ENCODE measurements at places on chromosomes 13 and 19.

DNA sequence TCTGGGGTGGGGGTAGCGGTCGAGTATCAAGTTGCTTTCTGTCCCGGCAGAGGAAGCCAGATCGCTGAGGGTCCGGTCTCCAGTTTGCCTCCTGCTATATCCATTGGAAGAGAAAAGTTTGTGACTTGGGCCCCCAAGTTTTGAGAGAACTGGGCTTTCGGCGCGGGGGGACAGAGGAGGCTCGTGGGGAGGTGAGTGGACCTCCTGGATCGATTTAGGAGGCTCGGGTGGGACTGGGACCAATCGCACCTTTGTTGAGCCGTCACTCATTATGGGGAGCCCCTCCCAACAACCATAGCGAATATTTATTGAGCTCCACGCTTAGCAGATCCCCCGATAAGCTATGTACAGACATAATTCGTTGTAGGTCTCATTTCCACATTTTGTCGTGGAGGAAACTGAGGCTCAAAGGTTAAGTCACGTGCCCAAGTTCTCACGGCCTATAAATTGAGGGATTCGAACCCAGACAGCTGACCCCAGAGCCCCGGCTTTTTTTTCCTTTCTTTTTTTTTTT is 909 bp downstream of the RFXANK start:
- DNase-seq: no peak

DNA sequence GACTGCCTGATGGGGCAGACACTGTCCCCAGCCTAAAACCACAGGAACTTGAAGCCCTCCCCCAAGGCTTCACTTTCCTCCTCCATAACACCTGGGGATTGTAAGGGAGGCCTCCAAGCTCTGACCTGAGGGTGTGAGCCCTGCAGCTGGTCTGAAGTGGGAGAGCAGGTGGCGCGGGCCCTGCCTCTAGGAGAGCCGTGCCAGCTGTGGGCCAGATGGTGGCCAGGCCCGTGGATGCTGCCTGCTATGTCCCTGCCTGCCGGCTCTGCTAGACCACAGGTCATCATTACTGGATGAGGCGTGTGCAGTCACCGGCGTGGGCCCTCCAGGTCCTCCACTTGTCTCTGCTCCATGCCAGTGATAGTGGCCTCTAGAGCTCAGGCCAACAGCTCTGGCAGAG is 3.5 kb upstream of the KLHL26 start:
- DNase-seq: no peak

DNA sequence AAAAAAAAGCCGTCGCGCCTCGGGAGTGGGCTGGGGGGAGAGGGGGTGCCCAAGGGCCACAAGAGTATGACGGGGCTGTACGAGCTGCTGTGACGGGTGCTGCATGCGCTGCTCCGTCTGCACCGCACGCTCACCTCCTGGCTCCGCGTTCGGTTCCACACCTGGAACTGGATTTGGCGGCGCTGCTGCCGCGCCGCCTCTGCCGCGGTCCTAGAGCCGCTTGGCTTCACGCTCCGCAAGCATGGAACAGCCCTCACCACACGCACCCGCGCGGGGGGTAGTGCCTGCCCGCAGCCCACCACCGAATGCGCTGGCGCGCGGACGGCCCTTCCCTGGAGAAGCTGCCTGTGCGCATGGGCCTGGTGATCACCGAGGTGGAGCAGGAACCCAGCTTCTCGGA is 18.8 kb downstream of the C1QTNF9 start:
- DNase-seq: no peak

DNA sequence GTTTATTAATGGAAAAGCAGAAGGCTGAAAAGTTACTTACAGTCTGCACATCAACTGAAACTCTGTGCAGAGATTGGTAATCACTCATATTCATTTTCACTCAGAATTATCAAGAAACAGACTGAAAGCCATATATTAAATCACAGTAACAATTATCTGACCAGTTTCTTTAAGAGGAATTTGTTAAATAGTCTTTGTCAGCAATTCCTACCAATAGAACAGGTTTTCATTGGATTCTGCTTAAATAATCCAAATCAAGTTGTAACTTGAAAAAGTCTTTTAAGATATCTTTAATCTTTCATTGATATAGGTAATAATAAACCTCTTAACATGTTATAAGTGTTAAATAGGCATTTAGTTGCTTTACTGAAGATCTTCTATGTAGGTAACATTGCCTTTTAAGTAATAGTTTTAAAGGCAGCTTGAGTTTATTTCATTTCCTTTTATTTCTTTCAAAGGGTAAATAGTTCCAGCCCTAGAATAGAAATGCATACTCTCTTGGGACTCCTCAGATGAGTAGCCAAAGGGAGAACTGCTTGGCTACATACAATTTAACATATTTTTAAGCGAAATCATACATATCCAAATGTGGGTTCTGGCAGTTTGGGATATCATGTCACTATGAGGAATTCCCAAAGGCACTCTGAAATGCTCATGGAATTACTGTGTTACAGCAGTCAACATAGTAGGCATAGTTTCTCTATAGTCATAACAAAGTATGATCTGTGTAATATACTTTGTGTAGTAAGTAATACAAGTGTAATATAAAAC is 326.0 kb upstream of the SPRY2 start:
- no peak for DNase-seq

- peak; percentile 76 for DNase-seq
Measured at GRCh38 chr13:77026255-77026860, 601 bp downstream of the FBXL3 start.

DNA sequence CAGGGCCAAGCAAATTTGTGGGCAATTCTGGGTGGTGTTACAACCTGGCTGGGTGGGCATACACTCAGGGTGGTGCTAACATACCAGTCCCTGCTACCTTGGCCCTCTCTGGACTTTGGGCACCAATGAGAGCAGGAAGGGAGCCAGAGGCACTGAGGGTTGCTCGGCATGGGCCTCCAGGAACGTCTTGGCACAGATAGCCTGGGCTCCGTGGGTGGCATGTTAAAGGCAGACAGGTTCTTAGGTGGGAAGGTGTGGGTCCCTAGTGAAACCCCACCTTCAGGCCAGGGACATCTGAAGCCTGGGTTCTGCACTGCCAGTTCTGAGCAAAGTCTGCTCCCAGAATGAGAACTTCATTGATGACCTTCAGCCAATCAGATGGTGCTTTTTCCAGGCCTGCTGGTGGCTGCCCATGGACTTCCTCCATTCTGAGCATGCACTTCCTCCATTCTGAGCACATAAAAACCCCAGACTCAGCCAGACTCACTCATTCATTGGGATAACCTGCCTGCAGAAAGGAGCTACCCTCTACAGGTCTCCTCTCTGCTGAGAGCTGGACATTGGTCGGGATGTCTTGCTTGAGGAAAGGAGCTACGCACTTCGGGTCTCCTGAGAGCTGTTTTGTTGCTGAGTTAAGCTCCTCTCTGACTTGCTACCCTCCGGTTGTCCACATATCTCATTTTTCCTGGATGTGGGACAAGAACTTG is 2567.1 kb downstream of the PCDH9 start:
- no peak for DNase-seq

- no peak for DNase-seq
Measured at GRCh38 chr13:54859827-54860226, 1831.2 kb downstream of the OLFM4 start.

DNA sequence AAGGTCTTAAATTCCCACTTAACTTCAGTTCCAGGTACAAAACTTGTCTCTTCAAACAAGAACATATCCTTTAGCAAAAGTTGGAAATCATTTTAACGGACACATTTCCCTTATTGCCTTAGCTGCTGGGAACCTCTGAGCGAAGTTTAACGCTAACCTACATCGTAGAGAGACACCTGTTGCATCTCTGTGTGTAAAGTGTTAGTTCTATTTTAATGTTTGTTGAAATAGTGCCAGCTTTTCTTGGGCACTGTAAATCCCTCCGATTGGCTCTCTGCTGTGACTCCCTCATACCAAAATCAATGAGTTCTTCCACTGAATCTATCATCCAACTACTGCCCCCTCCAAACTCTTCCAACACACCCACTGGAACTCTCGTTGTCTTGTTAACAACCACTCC is 2.3 kb upstream of the HIF3A start:
- no peak for DNase-seq

GRCh38 chr13:59490651-59491050 is 673.1 kb downstream of the DIAPH3 start:
- DNase-seq: no peak

- DNase-seq: no peak
Measured at GRCh38 chr19:3136684-3137055, 837 bp downstream of the GNA15 start.

DNA sequence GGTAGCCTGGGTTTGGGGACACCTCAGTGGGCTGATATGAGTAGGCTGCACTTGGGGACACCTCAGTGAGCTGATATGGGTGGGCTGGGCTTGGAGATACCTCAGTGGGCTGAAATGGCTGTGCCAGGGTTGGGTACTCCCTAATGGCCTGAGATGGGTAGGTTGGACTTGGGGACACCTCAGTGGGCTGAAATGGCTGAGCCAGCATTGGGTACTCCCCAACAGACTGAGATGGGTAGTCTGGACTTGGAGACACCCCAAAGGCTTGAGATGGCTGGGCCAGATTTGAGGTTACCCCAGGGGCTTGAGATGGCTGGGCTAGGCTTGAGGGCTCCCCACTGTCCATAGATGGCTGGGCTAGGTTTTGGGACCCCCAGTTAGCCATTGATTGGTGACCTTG is 12.1 kb downstream of the IQCN start:
- DNase-seq: no peak

DNA sequence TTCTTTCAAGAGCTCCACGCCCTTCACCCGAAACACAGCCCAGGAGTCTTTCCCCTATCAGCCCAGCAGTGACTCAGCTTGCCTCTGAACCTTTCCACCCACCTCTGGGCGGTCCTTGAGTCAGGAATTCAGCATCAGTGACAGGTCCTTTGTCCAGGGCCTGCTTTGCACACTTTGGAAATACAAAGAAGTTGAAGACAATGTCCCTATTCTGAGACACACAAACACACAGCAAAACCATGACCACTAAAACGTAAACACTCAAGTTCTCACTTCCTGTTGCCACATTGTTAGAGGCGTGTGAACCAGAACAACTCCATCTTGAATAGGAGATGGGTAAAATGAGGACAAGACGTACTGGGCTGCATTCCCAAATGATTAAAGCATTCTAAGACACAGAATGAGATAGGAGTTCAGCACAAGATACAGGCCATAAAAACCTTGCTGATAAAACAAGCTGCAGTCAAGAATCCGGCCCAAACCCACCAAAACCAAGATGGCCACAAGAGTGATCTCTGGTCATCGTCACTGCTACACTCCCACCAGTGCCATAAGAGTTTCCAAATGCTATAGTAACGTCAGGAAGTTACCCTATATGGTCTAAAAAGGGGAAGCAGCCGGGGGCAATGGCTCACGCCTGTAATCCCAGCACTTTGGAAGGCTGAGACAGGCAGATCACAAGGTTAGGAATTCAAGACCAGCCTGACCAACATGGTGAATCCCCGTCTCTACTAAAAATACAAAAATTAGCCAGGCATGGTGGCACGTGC is 49.2 kb upstream of the ATP12A start:
- peak; percentile 92 for DNase-seq

- no peak for DNase-seq
Measured at GRCh38 chr19:39631178-39631577, 24.5 kb upstream of the LGALS16 start.

- no peak for DNase-seq
Measured at GRCh38 chr19:7839476-7839875, 9.5 kb downstream of the EVI5L start.

- no peak for DNase-seq
Measured at GRCh38 chr19:15354566-15355296, 22.4 kb upstream of the BRD4 start.

DNA sequence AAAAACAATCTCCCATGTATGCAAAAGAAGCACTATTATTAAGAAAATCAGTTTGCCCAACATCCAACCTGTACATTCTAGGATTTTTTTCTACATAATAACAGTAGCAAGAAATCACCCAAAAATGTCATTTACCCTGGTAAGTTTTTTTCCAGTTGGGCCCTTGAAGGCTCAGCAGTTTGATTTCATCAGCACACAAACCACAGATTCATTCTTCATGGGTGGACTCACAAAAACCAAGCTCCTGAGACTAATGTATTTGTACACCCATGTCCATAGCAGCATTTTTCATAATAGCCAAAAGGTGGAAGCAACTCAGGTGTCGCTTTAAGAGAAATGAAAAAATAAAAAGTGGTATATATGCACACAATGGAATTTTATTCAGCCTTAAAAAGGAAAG is 210.1 kb downstream of the TBC1D4 start:
- DNase-seq: no peak

GRCh38 chr19:16232568-16232967 is 34.9 kb downstream of the AP1M1 start:
- no peak for DNase-seq

All from mesenchymal stem cell (in vitro differentiated cells and primary cell).